ENCODE measurements at places on chromosomes 2 and 18.
A peak's percentile ranks its signal among the peaks of the same experiment; 100 is the strongest.

DNA sequence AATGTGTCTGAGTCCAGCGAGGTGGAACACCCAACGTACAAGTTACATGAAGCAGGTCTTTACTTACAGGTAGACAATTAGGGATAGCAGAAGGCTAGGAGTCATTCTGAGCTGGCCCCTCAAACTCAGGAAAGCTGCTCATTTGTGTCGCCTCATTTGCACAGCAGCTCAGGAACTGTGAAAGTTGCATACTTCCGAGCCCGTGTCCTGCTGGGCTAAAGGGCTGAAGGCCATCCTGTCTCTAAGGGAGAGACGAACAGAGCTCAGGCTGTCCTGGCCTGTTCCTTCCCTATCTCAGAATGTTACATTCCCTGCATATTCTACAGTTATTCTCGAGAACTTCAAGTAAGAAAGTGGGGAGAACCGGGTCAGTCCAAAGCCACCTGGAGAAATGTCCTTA lies 99.0 kb downstream of the FAM124B start:
- no peak for DNase-seq

DNA sequence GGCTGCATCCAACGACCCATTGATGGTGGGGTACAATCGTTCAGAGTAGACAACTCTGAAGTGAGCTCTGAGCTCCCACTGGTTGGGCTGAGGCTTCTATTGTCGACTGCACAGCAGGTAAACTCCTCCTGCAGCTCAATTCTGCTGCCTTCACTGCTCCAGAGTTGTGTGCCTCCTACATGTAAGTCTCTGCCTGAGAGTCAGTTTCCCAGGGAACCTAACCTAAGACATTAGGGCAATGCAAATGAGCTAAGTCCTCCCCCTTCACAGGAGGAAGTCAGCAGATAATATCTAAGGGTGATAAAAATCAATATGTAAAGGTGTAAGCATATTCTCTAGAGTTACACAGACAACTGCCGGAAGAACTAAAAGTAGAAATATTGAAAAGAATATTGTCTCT lies 22.5 kb upstream of the ACYP2 start:
- no peak for DNase-seq

DNA sequence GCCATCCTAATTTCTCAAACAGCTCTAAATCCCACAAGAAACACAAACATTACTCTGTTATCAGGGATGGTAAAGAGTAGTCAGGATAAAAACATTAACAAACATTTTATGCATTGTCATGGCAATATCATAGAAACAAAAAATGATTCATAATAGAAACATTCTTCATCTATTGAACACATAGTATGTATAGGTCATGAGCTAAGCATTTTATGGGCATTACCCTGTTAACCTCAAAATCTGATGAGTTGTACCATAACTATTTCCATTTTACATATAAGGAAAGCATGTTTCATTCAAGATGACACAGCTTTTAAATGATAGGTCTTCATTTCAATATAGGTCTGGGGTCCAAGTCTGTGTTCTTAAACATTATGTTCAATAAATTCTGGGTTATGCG lies 344.9 kb downstream of the RND3 start:
- DNase-seq = no peak

GRCh38 chr2:113236367-113237159 lies 42.2 kb downstream of the PAX8 start:
- DNase-seq = no peak

- no peak for DNase-seq
Measured at GRCh38 chr18:47968721-47969120, 38.3 kb upstream of the SMAD2 start.

- DNase-seq = no peak
Measured at GRCh38 chr2:3312576-3313345, 64.9 kb downstream of the EIPR1 start.

GRCh38 chr2:127859712-127860085 lies 1.7 kb upstream of the POLR2D start:
- peak; percentile 24 for DNase-seq

GRCh38 chr2:191705701-191706100 lies 27.8 kb downstream of the NABP1 start:
- DNase-seq = no peak

DNA sequence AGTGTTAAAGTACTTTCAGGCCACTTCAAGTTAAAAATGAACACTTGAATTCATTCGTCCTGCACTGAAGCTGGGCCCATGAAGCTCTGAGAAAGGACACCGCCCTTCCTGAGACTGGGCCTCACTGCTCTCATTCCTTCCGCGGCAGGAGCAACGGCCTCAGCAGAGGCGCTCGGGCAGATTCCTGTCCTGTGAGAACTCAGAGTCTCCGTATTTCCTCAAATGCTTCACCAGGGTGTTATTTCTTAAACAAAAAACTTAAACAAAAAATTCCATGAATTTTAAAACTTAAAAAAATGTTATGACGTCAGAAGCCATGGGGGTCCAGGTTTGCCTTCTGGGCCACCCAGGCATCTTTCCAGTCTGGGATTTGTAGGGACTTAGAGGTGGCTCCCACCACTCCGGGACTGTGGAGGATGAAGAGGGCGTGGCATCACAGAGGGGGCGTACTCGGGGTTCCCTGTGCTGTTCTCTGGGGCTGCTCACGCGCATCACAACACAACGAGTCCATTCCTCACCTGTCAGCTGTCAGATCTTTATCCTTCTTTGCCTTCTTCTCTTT lies 115.9 kb upstream of the ASB18 start:
- DNase-seq = no peak

DNA sequence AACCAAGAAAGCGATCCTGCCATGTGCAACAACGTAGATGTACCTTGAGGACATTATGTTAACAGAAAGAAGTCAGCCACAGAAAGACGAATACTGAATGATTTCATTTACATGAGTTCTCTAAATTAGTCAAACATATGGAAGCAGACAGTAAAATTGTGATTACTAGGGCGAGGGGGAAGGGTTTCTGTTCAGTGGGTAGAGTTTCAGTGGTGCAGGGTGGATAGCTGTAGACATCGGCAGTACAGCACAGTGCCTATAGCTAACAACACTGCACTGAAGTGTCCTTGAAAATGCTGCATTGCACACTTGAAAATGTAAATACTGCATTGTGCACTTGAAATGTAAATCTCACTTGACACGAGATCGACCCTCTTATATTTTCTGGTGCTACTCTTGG lies 275.3 kb downstream of the GALR1 start:
- no peak for DNase-seq

- no peak for DNase-seq
Measured at GRCh38 chr18:49898421-49898820, 85.1 kb upstream of the ACAA2 start.

DNA sequence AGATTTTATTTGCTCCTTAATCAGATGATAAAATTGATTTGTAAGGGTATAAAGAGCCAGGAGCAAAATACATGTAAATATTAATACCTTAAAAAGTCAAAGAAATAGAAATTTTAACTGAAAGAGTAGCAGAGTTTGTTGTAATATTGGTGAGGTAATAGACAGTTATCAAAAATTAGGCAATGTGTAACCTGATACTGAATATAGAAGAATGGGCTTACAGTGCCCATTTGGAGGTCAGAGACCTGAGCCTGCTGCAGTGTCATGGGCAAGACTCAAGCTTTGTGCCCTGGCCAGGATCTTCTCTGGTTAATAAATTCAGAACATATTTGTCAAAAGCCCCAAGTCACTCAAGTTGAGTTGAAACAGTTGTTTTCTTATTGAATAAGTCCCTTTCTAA lies 29.7 kb upstream of the TMEM247 start:
- DNase-seq = no peak

- DNase-seq = no peak
Measured at GRCh38 chr2:240818293-240819125, 1.5 kb downstream of the KIF1A start.

- DNase-seq = no peak
Measured at GRCh38 chr2:8538531-8538930, 143.3 kb upstream of the ID2 start.

- DNase-seq = no peak
Measured at GRCh38 chr2:142741764-142742269, 135.6 kb upstream of the KYNU start.

DNA sequence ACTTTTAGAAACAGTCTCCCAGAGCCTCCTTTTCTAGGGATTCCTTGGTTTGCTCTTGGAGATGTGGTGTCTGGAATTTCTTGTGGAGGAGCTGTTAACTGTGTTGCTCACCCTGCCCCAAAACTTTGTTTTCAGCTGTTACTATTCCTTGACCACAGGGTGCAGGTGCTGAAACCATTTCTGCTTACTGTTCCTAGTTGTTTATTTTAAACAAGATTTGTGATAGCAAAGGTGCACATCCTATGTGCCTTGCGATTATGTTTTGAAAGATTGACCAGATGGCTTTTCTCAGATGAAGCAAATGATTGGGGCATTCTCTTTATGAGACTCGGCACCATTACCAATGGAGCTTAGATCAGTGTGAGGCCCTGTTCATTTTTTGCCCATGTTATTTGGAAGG lies 111.2 kb downstream of the RAB3GAP1 start:
- DNase-seq = no peak

- DNase-seq = no peak
Measured at GRCh38 chr2:70258532-70258875, 567 bp downstream of the PCYOX1 start.

GRCh38 chr18:3117493-3118192 lies 102.1 kb downstream of the MYOM1 start:
- DNase-seq = no peak

GRCh38 chr18:45304558-45304957 lies 310.7 kb upstream of the SLC14A2 start:
- DNase-seq = no peak

DNA sequence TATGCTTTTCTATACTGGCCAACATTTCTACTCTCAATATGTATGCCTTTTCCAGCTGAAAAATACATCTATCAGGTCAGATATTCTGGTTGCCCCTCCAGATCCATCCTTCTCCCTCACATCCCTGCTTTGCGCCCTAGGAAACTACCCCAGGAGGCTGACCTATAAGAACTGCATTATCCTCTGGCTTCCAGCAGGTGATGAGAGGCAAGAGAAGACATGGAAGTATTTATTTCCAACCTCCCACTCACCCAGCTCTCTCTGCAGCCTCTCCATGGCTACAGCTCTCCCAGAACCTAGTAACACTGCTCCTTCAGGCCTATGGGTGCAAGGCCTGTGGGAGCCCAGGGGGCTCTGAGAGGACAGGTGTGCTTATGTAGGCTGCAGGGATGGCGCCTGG lies 42.9 kb downstream of the ARID5A start:
- no peak for DNase-seq

DNA sequence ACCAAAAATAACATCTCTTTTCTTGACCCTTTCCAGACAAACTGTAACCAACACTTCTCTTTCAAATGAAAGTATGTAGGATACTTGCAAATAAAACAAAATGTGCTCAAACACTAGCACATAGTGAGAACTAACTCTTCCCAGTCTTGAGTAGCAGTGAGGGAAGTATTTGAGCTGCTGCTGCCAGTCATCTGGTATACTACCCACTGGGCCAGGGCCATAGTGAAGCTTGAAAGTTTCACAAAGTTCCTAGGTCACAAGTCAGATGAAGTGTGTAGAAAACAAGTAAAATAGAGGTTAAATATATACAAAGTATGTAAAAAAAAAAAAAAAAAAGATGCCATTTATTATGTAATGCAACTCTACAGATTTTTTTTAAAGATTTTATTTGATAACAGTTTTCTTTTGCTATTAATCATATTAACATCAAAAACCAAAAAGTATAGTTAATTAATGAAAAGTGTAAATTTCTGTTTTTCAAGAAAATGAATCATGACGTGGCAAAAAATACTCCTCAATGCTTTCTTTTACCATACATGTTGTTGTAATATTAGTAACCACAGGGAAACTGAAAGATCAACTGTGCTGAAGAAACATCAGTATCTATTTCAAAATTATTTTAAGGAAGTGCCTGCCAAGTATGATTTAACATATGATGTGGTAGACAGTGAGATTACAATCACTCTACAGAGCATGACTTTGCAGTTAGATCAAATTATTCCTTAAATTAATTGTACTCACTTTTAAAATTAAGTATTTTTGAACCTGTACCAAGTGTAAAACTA lies 21.6 kb upstream of the TRIB2 start:
- no peak for DNase-seq

DNA sequence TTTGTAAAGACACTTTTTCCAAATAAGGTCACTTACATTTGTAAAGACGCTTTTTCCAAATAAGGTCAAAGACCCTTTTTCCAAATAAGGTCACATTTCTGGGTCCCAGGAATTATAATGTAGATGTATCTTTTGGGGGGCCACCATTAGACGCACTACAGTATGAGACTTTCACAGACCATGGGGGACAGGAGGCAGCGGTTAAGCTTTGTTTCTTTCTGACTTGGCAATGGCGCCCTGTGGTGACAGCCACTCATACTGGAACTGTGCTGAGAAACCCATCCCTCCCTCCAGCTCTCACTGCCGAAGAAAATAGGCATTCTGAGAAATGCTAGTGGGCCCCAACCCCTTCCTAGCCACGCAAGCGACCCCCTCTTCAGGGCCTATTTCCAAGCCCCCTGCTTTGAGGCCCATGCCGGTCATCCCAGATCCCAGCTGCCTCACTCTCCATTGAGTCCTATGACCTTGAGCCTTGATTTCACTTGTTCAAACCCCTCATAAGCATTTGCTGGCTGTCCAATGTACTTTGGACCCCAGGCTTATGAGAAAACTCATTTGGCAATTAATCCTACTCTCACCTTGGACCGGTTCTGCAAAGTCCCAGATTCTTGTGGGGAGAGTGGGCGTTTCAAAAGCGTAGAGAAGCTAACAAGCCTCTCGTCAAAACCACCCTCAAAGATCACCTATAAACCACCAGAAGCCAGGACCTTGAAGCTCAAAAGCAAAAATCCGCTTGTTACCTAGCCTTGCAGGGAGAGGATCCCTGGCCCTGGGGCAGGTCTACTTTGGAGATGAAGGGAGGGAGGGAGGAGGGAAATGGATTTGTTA lies 11.3 kb upstream of the SPATA3 start:
- no peak for DNase-seq

GRCh38 chr2:79793006-79793405 lies 280.2 kb downstream of the CTNNA2 start:
- DNase-seq = no peak

- DNase-seq = no peak
Measured at GRCh38 chr2:127599211-127599610, 46.7 kb upstream of the GPR17 start.

DNA sequence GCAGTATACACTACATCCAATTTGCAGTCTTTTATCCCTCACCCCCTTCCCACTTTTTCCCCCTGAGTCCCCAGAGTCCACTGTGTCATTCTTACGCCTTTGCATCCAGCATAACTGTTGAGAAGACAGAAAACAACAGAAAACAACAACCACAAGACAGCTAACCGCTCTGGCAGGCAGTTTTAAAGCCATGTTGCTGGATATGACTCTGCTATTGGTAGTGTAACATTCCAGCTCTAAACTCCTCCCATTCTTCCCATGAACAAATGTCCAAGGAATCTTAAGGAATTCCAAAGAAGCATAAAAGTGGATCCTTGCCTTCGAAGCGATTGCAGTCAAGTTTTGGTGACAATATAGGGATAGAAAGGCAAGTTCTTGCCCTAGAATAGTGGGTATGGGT lies 599.1 kb downstream of the NYAP2 start:
- DNase-seq = no peak

GRCh38 chr18:43574974-43575373 lies 297.7 kb upstream of the SYT4 start:
- no peak for DNase-seq

- no peak for DNase-seq
Measured at GRCh38 chr2:43025709-43026295, 200.6 kb downstream of the ZFP36L2 start.
